ENCODE measurements at places on chromosomes 11 and 22. TPM values are rescaled to one million over a fixed set of nuclear protein-coding genes. Genes with fewer than 3 reads are reported as not detected.

DNA sequence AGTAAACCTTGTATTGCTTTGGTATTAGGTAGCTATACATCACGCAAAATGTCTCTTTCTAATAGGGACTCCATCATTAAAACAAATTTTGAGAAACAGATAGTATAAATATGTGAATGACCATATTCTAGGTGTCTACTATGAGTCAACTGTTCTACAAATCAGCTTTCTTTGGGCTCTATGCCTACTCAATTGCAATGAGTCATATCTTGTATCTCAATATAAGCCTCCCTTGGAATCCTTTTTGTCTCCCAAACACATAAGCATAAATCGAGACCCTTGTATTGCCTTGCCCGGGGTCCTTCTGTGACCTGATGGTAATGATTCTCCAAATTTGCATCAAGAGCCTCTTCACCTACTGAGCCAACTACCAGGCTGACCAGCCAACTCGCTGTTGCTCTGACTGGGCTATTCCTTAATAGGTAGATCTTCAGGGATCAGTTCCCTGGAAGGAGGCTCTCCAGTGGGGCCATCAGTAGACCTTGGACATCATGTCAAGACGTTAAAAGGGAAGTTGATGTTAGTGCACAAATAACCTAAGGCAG lies 22.2 kb downstream of the BLID start:
- DNase-seq: no peak

DNA sequence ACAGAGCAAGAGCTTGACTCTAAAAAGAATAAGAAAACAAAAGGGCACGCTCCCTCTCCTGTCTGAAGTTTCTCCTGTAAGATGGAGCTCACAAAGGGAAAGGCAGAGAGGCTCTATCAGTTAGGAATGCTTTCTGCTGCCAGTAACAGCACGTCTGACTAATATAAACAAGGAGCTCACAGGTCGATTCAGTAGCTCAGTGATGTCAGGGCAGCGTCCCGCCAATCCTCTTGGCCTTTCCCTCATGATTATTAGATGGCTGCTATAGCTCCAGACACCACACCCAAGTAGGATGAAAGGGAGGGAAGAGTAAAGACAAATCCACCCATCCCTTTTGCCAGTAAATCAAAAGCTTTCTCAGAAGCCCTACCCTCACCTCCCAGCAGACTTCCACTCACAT lies 51.3 kb upstream of the HMGXB4 start:
- DNase-seq: peak; percentile 21

DNA sequence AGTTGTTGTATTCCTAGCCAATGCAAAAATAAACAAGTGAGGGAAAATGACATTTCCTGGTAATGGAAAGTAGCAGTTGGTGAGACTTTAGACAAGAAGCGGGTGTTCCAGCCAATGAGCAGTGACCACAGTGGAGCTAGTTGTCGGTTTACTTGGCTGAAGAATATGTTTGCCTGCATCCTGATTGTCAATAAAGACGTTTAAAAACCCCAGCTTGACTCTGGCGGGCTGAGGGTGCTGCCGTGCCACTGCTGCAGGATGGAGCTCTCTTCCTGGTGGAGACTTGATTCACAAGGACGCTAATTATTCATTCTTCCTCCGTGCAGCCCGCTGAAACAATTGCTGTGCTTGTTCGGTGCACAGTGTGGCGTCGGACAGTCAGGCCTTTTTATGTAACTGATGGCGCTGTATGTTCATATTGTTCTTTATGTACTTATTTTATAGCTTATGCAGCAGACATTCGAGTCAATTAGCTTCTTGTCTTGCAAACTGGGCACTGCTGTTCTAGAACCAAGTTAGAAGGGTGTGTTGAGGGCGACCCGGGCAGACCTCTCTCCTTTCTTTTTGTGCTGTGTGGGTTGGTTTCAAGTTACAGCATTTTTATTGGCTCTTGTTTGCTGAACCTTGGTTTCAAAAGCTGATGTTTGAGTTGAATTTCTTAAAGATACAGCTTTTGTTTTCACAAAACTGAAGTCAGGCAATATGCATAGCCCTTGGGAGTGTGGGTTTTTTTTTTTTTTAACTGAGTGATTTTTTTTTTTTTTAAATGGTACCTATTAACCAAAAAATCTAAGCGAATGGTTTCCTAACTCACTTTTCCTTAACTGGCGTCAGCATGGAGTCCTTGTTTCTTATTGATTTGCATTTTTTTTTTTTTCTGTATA lies 153.9 kb downstream of the TEAD1 start:
- DNase-seq: no peak

DNA sequence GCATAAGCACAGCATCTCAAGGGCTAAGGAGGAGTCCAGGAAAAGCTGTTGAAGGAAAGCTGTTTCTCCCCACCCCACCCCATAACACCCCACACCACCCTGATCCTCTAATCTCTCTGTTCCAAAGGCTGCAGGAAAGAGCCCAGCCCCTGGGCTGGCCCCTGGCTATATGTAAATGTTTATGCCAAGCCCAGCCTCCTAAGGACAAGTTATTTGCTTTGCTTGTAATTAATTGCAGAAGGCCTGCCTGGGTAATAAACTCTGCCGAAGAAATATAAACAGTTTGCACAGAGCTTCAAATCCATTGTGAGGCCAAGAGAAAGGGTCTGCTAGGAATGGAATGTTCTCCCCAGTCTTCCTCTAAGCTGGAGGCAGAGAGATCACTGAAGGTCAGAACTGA lies 21.2 kb downstream of the ARRB1 start:
- peak; percentile 63 for DNase-seq

- no peak for DNase-seq
Observed at GRCh38 chr11:106088896-106089295, 11.4 kb downstream of the AASDHPPT start.

- DNase-seq: no peak
Observed at GRCh38 chr11:43212279-43212678, 99.5 kb upstream of the API5 start.

GRCh38 chr22:24760708-24761306 lies 13.7 kb downstream of the PIWIL3 start:
- no peak for DNase-seq

- peak; percentile 65 for DNase-seq
Observed at GRCh38 chr11:93059117-93059957, 89.9 kb downstream of the MTNR1B start.

DNA sequence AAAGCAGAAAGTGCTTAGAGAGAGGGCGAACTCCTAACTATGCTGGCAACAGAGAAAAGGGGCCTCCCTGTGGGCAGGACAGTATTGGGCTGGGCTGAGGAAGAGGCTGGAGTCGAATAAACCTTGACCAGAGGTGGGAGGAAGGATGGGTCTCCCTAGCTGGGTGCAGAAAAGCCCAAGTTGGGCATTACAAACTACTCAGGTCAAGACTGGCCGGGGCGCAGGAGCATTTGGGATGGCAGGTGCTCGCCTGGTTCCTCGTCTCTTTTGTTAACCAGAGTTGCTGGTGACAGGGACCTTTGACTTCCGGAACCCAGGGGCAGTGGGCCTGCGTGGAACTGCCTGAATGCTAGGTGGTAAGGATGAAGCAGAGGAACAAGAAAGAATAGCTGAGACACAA lies 80.3 kb upstream of the SHISAL1 start:
- DNase-seq: no peak

GRCh38 chr11:109405671-109406070 lies 16.3 kb upstream of the C11orf87 start:
- peak; percentile 10 for DNase-seq

GRCh38 chr11:77418971-77419597 lies 54.8 kb downstream of the PAK1 start:
- no peak for DNase-seq

DNA sequence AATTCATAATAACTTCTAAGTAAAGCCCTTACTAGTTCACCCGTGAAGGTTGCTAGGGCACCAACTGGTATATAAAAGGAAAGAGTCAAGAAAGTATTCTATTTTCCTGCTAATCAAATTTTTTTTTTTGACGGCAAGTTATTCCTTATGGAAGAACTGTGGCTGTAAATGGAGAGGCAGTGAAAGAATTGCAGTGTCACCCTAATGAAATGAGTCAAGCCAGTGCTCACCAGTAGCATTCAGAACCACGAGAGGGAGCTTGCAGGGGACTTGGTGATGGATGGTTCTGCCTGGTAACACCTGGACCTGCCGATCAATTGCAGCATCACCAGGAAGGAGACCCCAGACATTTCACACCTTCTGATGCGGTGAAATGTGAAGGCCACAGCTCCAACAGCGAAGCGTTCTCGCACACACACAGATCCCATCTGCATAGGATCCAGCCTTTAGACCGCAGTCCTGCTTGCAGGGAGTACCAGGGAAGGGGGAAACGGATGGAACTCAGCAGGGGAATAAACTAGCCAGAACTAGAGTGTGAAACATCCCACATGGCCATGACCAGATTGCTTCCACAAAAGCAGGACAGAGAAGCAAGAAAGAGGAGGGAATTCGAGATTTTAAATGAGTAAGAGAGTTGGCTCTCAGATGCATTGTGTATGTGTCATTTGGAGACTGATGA lies 326.2 kb downstream of the TBC1D22A start:
- no peak for DNase-seq

DNA sequence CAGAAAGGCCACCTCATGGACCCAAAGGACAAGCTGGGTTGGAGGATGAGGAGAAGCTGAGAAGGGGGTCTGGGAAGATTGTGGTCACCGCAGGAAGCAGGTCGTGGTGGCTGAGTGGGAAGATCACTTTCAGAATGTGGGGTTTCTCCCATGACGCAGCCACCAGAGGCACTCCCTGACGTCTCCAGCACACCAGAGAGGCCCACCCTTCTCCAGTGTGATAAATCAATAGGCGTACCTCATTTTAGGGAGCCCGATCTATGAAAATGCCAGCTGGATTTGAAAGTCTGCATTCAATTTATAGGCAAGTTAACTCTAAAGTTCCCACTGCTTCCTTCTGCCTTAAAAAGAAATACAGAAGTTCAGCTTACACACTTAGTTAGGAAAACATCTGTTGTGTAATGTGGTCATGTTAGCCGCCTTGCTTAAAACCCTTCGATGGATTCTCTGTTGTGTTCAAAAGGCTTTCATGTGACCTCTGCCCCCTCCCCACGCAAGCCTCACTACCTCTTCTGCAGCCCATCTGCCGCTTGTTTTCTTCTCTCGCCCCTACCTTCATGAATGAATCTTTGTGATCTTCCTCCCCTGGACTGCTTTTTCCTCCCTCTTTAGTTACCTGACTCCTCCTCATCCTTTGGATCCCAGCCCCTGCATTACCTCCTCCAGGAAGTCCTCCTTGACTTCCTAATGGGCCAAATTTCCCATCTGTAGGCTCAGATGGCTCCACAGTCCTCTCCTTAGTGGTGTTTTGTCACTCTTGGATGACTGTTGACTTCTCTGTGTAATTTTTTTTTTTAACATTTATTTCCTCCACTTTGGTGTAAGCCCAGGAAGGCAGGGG lies 10.7 kb downstream of the TSPAN18 start:
- no peak for DNase-seq

GRCh38 chr22:23608583-23608982 lies 23.5 kb downstream of the DRICH1 start:
- DNase-seq: no peak

DNA sequence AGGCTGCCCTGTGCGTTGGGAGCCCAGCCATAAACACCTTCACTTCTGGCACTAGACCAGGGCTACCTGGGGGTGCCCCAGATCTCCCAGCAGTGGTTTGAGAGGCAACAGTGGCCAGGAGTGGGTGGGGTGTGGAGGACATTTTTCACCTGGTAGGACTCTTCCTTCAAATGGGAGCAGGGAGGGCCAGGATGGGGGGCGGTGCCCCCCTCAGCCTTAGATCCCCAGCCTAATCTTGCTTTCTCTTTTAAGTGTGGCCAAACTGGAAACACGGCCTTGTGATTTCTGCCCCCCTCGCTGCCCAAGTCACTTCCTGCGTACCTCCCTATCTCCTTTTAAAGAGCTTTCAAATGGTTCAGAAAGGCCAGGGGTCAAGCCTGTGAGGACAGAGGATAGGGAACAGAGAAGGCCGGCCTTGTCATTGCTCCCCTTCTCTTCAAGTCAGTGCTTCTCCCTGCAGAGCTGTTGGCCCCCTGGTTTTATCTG lies 800 bp downstream of the KCNJ5 start:
- DNase-seq: no peak

DNA sequence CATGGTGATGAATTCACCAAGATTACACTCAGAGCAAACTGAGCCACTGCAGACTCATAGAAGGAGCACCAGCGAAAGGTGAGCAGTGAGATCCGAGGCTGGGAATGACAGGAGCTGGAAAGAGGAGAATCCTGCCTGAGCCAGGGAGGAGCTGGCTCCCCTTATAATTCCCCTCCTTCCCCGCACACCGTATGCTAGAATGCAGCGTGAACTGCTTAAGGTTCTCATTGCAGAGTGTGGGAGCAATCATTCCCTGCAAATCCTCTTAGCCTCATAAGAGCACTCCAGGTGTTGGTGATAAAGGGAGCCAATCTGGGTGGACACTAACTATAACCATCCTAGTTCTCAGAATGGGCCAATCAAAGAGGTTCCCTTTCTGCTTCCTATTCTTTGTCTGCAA lies 127.6 kb upstream of the TEAD1 start:
- no peak for DNase-seq

DNA sequence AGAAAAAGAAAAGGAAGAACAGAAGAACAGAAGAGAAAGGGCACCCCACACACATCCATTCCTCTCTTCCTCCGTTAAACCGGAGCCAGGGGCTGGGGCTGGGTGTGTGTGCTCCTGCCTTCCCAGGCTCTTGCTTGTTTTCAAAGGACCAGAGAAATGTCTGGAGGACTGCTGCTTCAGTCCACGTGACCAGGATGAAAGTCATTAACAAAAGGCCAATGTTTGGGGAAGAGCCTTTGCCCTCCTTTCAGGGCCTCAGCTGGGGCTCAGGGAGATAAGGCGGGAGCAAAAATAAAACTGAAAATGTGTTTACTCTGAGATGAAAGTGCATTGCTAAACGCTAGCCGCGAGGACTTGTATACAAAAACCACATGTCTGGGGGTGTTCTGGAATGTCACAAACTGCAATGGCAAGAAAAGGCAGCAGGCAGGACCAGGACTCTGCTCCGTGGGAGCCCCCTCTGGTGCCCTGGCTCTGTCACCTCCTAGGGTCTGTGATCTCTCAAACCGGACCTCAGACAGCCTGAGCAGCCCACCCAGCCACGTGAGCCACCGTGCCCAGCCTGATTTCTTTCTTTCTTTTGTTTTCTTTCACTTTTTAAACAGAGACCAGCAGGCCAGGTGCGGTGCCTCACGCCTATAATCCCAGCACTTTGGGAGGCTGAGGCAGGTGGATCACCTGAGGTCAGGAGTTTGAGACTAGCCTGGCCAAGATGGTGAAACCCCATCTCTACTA lies 31.6 kb upstream of the MYH9 start:
- DNase-seq: peak; percentile 91

- no peak for DNase-seq
Observed at GRCh38 chr11:33701302-33702230, 940 bp upstream of the C11orf91 start.

BTBD18 gene
- polyA plus RNA-seq: not detected

SGSM1 gene
- polyA plus RNA-seq: not detected

SART1 gene
- 14.3 TPM for polyA plus RNA-seq

HBG2 gene
- 2.0 TPM for polyA plus RNA-seq

GTSE1 gene
- polyA plus RNA-seq: 4.0 TPM

MS4A3 gene
- not detected for polyA plus RNA-seq

BEST1 gene
- 2.6 TPM for polyA plus RNA-seq

PRR33 gene
- not detected for polyA plus RNA-seq

CHRM1 gene
- not detected for polyA plus RNA-seq

MYBPC3 gene
- not detected for polyA plus RNA-seq
